Right ventricle myocardium superior (tissue), 1 donor: ENCODE measurements at places on chromosomes 7 and 10. TPM values are rescaled to one million over a fixed set of nuclear protein-coding genes. Genes with fewer than 3 reads are reported as not detected.
A peak's percentile ranks its signal among the peaks of the same experiment; 100 is the strongest.

- no peak for DNase-seq
Measured at GRCh38 chr10:89035461-89035860, 44.9 kb downstream of the FAS start.

PRSS2 gene
- not detected for total RNA-seq

- no peak for DNase-seq
Measured at GRCh38 chr10:116542007-116542677, 3.6 kb upstream of the PNLIP start.

GRCh38 chr10:3625959-3626751 lies 158.9 kb downstream of the KLF6 start:
- DNase-seq, result no peak

DNA sequence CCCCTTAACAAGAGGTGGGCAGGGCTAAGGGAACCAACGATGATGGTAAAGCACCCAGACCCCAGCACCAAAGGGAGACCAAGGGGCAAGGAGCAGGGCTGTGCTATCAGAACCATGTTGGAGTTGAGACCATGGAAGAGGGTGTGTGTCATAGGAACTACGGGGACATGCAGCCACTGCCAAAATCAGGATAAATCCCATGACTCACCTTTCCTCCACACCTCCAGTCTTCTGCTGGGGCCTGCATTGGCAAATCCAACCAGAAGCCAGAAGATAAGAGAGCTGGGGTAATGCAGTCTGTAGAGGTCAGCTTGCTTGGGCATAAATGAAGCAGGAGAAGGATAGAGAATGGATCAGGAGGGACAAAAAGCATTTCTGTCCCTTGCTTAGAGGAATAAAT lies 42.7 kb upstream of the SMARCD3 start:
- no peak for DNase-seq

- DNase-seq, result no peak
Measured at GRCh38 chr10:90939116-90939515, 18.2 kb upstream of the ANKRD1 start.

- DNase-seq, result no peak
Measured at GRCh38 chr10:104935656-104936055, 294.6 kb downstream of the SORCS3 start.

ASIC3 gene
- 6.5 TPM for total RNA-seq

GRCh38 chr10:101972761-101973160 lies 83.2 kb downstream of the ARMH3 start:
- DNase-seq, result no peak

- peak; percentile 43 for DNase-seq
Measured at GRCh38 chr7:127713758-127714157, 61.8 kb downstream of the SND1 start.

GRCh38 chr10:9010931-9011670 lies 956.6 kb downstream of the GATA3 start:
- no peak for DNase-seq

GRCh38 chr10:93921338-93921737 lies 27.6 kb downstream of the SLC35G1 start:
- no peak for DNase-seq

SH2B2 gene
- total RNA-seq, result 0.67 TPM

- DNase-seq, result peak; percentile 30
Measured at GRCh38 chr7:45178241-45179225, 20.9 kb downstream of the RAMP3 start.

DNA sequence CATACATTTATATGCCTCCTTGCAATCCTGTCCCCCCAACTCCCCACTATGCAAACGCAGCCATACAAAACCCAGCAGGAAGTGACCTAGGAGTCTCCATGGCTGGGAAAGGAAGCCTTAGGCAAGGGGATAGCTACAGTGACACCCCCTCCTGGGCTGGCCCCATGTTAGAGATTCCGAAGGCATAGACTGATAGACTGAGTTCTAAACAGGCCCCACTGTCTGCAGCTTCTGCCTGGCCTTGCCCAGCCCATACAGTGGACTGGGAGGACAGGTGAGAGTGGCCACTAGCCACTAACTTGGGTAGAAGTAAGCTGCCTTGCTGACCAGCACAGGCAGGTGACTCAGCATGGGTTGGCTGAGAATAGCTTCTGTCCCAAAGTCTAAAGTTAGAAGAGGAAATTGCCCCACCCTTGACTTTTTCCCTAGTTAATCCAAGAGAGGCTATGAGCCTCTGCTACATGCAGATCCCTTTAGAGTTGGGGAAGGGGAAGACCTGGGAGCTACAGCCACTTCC lies 106.3 kb downstream of the C10orf105 start:
- DNase-seq, result no peak

TUBAL3 gene
- 0.11 TPM for total RNA-seq

- no peak for DNase-seq
Measured at GRCh38 chr10:85145966-85146365, 817.6 kb downstream of the CCSER2 start.

DNA sequence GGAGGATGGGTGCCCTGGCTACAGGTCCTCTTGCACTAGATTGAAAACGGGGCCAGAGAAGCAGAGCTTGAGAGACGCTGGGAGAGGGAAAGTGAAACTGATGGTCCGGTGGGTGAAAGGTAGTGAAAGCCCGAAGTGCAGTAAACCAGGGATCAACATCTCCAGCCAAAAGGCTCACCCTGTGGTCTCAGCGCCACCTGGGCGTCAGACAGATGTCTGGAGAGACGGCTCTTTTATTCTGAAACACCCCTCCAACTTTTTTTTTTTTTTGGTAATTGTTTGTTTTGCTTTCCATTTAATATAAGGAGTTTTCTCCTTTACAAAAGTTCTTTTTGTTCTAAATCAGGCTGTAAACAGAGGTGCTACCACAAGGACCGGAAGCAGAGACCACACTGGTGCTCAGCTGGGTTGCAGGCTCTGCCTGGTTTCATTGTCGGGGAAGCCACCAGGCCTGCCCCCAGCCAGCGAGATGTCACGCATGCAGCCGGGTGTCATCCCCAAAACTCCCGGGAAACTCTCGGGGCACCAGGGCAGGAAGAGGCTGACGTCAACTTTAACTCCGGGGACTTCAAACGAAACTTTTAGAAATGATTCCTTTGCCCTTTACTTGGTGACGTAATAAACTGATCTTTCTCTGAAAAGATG lies 11.2 kb downstream of the IL2RA start:
- peak; percentile 70 for DNase-seq

- no peak for DNase-seq
Measured at GRCh38 chr10:98555021-98555619, 108.4 kb upstream of the HPS1 start.
